Tibial artery (tissue), 4 donors: ENCODE measurements at places on chromosomes 7 and 10.

DNA sequence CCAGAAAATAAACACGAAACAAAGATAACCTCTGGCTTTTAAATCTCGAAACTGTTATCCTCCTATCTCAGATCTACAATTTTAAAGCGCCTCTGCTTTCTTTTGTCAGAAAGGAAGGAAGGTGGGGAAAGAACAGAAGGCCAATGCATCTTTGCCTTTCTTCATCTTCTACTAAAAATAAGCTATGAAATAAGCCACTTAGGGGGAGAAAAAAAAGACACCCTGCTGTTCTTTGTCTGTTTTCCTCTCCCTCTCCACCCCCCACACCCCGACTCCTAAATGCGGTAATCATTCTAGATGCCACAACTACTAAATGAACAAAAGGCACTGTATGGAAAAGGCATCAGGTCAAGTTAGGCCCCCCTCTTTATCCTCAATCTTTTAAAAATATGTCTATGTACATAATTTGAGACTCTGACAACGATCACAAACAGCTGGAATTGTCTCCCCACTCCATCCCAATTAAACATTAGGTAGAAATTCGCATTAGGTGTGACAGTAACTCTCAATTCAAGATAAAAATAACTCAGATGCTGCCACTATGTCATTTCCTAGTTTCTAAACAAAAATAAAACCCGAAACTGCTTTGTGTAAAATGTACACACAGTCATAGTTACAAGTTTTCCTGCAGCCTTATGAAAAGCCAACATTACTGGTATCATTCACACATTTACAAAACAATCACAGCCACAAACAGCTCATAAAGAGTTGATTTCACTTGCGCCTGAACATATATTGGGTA lies 2.4 kb downstream of the UBE2H start:
- H3K4me1 ChIP-seq, result no peaks in the 10 kb centered on the region
- H3K4me3 ChIP-seq, result peak overlapping the region; percentile 78
- H3K27ac ChIP-seq, result peak overlapping the region; percentile 90
- H3K27me3 ChIP-seq, result no peaks in the 10 kb centered on the region

GRCh38 chr10:49000437-49001398 lies 61.1 kb upstream of the LRRC18 start:
- no peak overlapping the region for H3K4me3 ChIP-seq
- DNase-seq, result peak; percentile 49
- H3K27ac ChIP-seq, result no peak overlapping the region
- H3K4me1 ChIP-seq, result peaks cover 11% of the 10 kb centered on the region
- no peaks in the 10 kb centered on the region for H3K27me3 ChIP-seq

- H3K27ac ChIP-seq, result no peak overlapping the region
- no peaks in the 10 kb centered on the region for H3K4me1 ChIP-seq
- DNase-seq, result no peak
- H3K4me3 ChIP-seq, result no peak overlapping the region
These were observed 825.8 kb upstream of the POM121L12 start for GRCh38 chr7:52209614-52210013.

DNA sequence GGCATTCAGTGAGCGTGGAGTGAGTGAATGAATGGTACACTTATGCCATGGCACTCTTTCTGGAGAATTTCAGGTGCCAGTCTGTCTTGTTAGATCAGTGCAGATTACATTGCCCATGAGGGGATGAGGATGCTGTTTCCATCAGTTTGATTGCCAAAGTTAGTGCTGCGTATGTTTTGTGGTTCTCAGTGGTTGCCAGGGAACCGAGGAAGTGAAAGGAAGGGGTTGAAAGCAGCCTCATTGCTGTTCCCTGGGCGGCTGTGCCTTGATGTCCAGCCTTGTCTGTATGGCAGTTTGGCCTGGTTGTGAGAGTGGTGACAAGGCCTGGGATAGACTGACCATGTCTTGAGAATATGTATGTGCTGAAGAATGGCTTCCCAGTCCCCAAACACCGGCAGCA lies 30.2 kb downstream of the WBP1L start:
- H3K36me3 ChIP-seq, result no peaks in the 10 kb centered on the region
- peak; percentile 77 for DNase-seq
- H3K27ac ChIP-seq, result peak overlapping the region; percentile 83
- no peaks in the 10 kb centered on the region for H3K27me3 ChIP-seq

DNA sequence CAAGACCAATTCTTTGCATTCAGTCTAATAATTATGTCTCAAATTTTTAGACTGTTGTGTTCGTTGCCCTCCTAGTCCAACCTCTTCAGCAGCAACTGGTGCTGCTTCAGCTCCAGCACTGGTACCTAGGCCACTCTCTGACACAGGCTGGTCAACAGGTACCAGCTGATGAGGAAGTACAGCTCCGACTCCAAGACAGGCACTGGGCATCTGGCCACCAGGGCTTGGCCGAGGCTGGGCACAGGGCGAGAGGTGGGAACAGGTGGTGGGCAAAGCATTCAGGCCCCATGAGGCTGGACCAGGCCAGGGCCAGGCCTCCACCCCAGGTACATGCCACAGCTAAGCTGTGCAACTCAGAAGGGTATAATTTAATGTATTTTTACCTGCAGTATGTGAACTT lies 151.5 kb upstream of the AGR3 start:
- H3K27ac ChIP-seq, result no peak overlapping the region
- H3K27me3 ChIP-seq, result no peaks in the 10 kb centered on the region
- no peak for DNase-seq
- H3K4me1 ChIP-seq, result no peaks in the 10 kb centered on the region
- no peaks in the 10 kb centered on the region for H3K36me3 ChIP-seq
- H3K4me3 ChIP-seq, result no peak overlapping the region

DNA sequence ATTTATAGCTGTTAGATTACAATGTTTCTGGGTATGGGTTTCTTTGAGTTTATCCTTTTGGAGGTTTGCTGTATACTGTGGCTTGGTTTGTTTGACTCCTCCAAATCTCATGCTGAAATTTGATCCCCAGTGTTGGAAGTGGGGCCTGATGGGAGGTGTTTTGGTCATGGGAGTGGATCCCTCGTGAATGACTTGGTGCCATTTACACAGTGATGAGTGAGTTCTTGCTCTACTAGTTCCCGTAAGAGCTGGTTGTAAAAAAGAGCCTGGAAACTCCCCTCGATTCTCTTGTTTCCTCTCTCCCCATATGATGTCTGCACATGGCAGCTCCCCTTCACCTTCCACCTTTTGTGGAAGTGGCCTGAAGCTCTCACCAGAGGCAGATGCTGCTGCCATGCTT lies 324.1 kb downstream of the C7orf25 start:
- H3K27ac ChIP-seq, result no peak overlapping the region
- H3K27me3 ChIP-seq, result no peaks in the 10 kb centered on the region
- H3K36me3 ChIP-seq, result no peaks in the 10 kb centered on the region
- no peaks in the 10 kb centered on the region for H3K4me1 ChIP-seq

- H3K4me3 ChIP-seq, result no peak overlapping the region
- DNase-seq, result no peak
- H3K27ac ChIP-seq, result no peak overlapping the region
- H3K36me3 ChIP-seq, result no peaks in the 10 kb centered on the region
These were observed 89.9 kb upstream of the PPP1R3A start for GRCh38 chr7:114008696-114009095.

DNA sequence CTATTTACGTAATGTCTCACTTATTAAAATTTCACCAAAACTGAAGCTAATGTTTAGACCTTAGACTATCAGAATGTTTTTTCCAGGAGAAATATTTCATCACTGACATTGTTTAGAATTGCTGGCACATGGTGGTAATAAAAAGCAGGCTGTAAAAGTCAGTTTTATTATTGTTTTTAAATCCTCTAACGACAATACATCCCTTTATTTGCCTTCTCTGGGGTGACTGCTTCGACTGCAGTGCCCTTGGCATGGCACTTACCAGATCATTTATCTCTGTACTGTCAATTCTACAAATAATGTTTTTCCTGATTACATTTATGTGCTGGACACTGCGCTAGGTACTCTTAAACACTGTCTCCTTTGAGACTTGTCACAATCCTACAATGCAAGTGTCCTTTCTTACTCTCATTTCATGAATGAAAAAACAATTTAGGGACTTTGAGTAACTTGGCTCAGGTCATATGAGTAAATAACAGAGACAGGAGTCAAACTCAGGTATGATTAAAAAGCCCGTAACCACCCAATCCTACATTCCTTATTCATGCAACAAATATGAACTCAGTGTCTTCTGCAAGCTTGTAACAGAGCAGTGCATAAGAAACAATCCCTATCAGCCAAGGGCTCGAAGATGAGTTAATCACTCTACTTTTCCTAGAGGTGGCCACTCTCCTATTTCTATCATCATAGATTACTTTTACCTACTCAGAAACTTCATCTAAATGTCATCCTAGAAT lies 5.6 kb upstream of the ING3 start:
- H3K27ac ChIP-seq, result no peak overlapping the region
- no peaks in the 10 kb centered on the region for H3K27me3 ChIP-seq
- DNase-seq, result no peak
- H3K4me1 ChIP-seq, result peaks cover 3% of the 10 kb centered on the region
- H3K36me3 ChIP-seq, result no peaks in the 10 kb centered on the region

- H3K27ac ChIP-seq, result no peak overlapping the region
- H3K4me3 ChIP-seq, result no peak overlapping the region
- H3K27me3 ChIP-seq, result no peaks in the 10 kb centered on the region
- DNase-seq, result no peak
- H3K4me1 ChIP-seq, result peaks cover 9% of the 10 kb centered on the region
These were observed 77.3 kb upstream of the MKLN1 start for GRCh38 chr7:131250331-131250730.

DNA sequence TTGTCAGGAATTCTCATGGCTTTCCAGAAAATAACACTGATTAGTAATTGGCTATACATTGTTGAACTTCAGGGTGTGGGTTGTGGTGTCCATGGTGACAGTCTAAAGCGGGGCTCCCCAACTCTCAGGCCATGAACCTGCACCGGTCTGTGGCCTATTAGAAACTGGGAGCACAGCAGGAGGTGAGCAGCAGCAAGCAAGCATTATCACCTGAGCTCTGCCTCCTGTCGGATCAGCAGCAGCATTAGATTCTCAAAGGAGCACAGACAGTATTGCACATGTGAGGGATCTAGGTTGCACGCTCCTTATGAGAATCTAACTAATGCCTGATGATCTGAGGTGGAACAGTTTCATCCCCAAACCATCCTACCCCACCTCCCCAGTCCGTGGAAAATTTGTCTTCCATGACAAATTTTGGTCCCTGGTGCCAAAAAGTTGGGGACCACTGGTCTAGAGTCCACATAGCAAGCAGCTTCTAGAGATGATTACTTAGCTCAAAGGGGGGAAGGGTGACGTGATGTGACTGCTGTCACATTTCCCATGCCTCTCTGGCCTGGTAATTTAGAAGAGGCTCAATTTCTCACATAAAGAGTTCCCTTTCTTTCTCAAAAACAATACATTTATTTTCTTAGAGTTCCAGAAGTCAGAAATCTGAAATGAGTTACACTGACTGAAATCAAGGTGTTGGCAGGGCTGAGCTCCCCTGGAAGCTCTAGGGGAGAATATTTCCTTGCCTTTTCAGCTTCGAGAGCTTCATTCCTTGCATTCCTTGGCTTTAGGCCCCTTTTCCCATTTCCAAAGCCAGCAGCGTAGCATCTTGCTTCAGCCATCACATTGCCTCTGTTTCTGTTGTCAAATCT lies 17.6 kb upstream of the FAM221A start:
- no peaks in the 10 kb centered on the region for H3K36me3 ChIP-seq
- no peak overlapping the region for H3K27ac ChIP-seq
- H3K4me3 ChIP-seq, result no peak overlapping the region
- H3K27me3 ChIP-seq, result no peaks in the 10 kb centered on the region

DNA sequence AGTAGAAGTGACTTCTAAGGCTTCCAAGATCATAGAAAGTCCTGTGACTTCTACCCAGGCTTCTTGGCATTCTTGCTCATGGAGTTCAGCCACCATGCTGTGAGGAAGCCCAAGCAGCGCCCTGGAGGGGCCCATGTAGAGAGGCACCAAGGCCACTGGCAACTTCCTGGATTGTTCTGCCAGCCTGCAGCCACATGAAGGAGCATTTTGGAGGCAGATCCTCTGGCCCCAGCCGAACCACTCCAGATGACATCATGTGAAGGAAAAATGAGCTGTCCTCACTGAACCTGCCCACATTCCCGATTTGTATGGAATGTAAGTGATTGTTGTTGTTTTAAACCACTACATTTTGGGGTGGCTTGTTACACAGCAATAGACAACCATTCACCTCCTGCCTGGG lies 51.5 kb upstream of the MNX1 start:
- no peaks in the 10 kb centered on the region for H3K27me3 ChIP-seq
- H3K27ac ChIP-seq, result no peak overlapping the region
- no peak for DNase-seq

GRCh38 chr7:159007364-159007995 lies 137.2 kb downstream of the VIPR2 start:
- H3K4me3 ChIP-seq, result no peak overlapping the region
- H3K27me3 ChIP-seq, result no peaks in the 10 kb centered on the region
- peaks cover 23% of the 10 kb centered on the region for H3K4me1 ChIP-seq
- H3K36me3 ChIP-seq, result no peaks in the 10 kb centered on the region
- DNase-seq, result no peak

DNA sequence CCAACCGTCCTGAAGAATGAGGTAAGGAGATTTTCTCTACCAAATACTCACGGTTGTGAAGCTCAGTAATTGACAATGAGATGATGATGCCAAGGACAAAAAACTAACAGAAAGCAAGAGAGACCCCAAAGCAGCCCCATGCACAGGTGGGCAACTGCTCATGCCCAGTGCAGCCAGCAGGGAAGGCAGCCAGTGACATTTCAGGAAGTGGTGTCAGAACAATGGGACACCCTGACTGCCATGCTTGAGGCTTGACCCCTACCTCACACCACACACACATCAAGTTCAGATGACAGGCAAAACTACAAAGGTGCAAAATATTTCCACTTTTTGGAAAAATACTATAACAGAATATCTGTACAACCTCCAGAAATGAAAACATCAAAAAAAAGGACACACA lies 66.9 kb downstream of the CFAP46 start:
- peaks cover 6% of the 10 kb centered on the region for H3K4me1 ChIP-seq
- H3K27ac ChIP-seq, result no peak overlapping the region
- DNase-seq, result no peak

DNA sequence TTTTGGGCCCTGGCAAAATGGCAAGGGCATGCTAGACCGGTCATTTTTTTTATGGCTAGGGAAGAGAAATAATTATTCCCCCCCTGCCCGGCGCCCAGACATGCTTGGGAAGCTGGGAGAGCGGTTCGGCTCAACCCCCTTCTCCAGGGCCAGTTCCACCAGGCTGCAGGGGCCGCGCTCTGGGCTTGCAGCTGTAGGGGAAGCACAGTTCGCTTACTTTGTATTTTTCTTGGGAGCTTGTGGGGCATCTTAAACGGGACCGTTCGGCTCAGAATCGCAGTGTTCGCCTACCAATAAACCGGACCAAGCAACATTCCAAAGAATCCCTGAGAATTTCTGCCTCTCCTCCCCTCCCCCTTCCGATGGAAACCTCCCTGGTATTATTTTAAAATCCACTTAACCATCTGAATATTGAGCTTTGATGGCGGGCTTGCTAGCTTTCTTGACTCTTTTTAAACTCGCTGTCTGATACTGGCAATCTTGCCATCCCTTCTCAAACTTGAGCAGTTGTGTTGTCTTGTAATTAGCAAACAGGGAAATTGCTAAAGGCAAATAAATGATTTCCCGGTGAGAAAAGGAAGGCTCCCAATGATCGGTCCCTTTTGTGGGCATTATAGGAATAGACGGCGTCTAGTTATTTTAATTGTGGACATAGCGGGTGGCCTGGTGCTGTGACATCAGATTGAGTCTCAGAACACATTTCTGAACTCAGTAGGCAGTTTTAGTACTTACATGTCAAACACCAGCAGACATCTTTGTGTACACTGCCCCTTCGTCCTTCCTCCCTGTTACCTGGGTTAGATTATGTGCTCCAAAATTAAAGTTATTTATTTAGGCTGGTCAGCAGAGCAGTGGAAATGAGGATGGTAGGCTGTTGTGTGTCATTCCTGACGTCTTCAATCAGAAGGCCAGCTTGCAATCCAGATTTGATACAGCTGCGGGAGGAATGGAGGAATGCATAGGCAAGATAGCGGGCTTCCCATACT lies 3.4 kb downstream of the TCF7L2 start:
- H3K27ac ChIP-seq, result peak overlapping the region; percentile 96
- no peaks in the 10 kb centered on the region for H3K36me3 ChIP-seq
- H3K4me1 ChIP-seq, result no peaks in the 10 kb centered on the region
- peak; percentile 44 for DNase-seq
- H3K4me3 ChIP-seq, result peak overlapping the region; percentile 75
- H3K27me3 ChIP-seq, result no peaks in the 10 kb centered on the region
